NCI-H524 (cell line): ENCODE measurements at places on chromosomes 12 and 14.

DNA sequence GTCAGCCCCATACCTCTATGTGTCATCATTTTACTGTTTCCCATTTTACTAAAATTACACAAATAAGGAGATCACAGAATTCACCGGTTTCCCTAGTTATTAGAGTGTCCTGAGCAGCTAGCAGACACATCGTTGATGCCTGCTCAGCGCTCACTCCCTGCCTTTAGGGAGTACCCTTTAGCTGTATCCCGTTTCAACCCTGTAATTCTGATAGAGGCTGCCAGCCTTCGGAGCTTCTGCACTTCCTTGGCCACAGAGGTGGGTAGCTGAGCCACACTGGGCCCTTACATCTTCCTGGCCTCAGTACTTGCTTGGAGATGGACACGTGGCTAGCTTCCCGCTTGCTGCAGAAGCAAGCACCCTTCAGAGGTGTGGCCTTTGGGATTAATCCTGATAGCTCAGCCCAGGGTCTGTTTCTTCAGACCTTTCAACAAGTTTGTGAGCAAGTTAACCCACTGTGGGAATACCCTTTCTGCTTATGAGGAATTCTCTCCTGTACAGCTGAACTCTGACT lies 14.3 kb upstream of the FBXW8 start:
- DNase-seq: no peak

DNA sequence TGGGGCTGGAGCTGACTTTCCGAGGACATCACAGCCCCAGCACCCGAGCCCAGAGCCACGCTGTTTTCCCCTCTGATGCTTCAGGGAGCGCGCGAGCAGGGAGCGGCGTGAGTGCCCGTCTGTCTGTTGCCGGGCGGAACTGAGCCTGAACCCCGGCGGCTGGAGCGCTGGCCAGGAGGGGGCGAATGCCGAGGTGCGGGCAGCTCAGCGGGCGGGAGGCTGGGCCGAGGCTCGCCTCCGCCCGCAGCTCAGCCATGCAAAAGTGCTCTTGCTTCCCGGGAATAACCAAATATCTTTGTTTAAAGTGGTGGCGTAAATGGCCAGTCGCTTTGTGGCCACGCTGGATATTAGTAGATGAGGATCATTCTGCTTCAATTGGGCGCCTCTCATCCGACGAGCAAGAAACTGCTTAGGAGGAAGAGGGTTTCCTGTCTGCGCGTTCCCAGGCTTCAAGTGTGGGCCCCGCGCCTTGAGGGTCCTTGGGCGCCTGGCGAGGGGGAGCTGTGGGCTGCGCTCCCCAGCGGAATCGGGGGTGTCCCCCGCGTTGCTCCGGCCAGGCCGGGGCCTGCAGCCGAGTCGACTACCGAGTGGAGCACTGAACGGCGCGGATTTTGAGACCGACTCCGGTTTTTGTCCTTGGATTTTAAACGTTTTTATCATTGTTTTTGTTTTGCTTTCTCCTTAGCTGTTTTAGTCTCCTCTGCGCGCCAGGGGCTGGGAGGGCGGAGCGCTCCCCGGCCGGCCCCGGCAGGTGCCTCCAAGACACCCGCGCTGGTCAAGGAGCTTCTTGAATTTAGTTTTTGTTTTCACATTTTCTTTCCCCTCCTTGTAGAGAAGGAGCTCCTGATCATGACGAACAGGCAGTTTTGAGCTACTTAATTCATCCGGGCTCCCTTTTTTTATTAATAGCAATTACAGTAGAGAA lies 831 bp upstream of the NKX2-1 start:
- DNase-seq: peak; percentile 81

DNA sequence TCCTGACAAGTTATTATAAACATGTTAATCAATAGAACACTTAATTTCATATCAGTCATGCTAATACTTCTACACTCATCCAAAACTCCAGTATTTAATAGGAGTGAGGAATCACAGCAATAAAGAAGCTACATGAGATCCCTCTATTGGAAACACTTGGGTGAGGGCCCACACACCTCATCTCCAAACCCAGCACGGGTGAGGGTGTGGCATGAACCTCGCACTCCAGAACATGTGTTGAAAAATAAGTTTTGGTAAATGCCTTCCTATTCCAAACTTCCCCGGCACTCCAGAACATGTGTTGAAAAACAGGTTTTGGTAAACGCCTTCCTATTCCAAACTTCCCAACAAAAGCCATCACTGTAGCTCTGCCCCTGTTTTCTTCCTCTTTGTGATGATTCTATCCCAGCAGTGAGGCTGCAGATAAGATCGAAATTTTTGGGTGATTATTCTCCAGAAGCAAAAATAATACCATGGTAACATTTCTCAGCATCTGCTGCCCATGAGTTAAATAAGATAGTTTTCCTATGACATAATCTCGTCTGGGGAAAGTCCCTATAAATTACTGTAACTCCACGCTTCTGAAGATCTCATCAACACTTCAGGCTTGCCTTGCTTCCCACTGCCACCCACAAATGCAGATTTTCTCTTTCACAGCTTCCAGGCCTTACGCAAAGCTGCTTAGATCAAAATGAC lies 24.4 kb upstream of the PTPRB start:
- DNase-seq: no peak

DNA sequence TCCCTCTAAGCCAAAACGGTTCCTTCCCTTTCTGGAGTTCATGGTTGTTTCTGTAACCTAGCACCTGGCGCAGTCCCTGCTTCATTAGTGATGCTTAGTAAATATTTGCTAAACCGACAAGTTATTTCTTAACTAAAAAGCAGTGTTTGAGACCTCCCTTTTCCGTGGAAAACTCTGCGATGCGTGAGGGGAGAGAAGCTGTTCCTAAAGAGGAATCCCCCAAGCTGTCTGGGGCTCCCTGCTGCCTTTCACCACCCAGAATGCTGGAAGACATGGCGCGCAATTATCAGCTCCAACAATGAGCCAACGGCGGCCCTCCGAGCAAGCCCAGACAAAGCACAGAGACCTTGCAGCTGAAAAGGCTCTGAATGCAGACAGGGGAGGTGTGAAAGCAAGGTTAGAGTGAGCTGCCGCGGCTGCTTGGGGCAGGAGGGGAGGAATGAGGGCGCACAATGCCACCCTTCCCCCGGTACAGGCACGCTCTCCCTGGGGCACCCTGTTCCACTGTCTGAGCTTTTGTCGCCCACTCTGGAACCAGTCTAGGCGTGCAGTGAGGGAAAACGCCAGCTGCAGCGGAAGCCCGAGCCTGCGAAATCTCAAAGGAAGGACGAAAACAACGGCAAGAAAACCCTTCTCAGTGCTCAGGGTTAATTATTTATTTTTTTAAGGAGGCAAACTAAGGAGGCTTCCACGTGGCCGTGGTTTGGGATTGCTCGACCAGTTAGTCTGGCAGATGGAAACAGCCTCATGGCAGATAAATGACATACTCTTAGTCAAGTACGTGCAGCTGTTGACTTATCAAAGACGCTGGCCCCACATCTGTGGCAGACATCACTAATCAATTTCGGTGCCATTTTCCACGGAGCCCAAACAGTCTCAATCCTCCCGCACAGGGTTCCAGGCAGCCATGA lies 66.3 kb downstream of the RBM19 start:
- no peak for DNase-seq

- no peak for DNase-seq
These were observed 1373.7 kb downstream of the LRFN5 start for GRCh38 chr14:42980419-42980818.

DNA sequence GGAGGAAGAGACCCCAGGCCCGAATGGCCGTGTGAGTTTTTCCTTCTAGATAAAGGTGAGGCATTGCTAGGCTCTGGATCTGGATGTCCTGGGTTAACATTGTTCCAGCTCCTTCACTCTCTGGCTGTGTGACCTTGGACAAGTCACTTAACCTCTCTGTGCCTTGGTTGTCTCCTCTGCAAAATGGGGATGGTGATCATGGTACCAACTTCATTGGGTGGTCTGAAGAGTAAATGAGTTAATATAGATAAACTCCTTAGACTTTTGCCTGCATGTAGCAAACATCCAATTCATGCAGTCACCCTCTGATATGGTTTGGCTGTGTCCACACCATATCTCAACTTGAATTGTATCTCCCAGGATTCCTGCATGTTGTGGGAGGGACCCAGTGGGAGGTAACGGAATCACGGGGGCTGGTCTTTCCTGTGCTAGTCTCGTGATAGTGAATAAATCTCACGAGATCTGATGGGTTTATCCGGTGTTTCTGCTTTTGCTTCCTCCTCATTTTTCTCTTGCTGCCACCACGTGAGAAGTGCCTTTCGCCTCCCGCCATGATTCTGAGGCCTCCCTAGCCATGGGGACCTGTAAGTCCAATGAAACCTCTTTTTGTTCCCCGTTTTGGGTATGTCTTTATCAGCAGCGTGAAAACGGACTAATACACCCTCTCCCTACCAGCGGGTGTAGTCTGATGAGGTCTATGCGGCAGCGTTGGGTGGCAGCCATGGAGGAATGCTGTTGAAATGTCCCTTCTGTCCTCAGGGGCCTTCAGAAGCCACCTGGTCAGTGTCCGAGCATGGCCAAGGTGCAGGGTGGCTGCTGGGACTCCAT lies 256.1 kb downstream of the GLT1D1 start:
- no peak for DNase-seq

DNA sequence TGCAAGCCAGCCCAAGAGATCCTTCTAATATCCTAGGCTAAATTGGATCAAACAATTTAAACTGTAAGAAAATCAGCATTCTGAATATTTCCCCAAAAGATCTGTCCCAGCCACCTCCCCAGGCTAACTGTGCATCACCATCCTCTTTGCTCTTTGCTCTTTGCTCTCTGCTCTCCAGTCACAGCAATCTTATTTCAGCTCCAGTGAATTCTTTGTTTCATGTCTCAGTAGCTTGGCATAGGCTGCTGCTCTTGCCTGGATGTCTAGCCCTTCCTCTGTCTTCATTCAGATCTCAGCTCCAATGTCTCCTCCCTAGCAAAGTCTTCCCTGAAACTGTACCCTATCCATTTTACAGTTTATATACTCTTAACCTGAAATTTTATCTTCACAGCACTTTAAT lies 399.8 kb upstream of the USP15 start:
- DNase-seq: no peak

DNA sequence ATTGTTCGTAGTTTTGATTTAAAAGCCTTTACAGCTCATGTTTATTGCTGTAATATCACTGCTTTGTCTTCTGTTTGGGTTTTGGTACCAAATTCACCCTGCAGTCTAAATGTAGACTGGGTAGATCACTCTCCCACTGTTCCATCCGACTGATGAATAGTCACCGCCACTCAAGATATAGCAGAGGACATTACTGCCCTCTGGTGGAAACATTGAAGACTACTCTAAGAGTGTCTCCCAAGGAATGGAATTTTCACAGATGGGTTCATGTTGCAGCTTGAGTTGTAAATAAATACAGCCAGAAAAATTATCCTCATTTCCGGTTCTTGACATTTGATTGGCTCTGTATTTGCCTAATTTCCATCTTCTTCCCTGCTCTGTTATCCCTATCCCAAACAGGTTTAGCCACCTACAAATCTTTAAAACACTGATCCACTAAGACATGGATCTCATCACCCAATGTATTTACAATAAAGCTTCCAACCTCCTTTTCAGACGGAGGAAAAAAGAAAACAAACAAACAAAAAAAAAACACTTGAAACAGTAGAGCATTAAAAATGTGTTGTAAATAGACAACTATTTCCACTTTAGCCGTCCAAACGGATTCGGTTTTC lies 198.3 kb upstream of the CPNE8 start:
- DNase-seq: peak; percentile 71

DNA sequence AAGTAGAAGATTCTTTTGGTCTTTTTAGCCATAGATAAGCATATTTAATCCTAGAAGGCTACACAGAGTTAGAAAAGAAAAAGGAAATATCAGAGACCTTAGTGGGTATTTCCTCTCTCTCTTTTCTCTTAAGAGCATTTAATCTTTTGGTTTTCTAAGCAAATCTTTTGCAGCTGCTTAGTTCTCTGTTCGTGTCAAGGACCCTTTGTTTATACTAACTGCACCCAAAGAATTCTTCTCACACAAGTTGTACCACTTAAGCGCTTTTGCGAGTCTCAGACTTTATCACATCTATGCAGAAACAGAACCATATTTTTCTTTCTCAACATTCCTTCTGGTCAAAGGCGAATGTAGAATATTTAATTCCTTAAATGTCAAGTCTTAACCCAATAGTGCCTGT lies 17.9 kb upstream of the NID2 start:
- no peak for DNase-seq

- no peak for DNase-seq
These were observed 3.7 kb downstream of the SUSD6 start for GRCh38 chr14:69615121-69615495.

- no peak for DNase-seq
These were observed 175.0 kb downstream of the RAD51B start for GRCh38 chr14:67994531-67994930.

DNA sequence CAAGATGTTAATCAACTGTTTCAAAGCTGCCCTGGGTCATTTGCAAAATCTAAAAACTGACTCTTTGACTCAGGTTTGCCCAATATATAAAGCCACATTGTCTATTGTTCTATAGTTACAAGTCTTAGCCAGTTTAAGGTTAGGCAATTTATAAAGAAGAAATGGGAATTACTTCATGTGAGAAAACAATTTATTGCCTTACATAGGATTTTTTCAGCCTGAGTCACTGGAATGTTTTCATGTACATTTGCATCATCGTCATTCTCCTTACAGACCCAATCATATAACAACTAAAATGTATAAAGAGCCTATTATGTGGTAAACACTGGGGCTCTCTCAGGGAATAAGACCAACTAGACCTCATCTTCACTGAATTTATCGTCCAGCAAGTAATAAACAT lies 100.3 kb upstream of the PLEKHG7 start:
- DNase-seq: no peak

DNA sequence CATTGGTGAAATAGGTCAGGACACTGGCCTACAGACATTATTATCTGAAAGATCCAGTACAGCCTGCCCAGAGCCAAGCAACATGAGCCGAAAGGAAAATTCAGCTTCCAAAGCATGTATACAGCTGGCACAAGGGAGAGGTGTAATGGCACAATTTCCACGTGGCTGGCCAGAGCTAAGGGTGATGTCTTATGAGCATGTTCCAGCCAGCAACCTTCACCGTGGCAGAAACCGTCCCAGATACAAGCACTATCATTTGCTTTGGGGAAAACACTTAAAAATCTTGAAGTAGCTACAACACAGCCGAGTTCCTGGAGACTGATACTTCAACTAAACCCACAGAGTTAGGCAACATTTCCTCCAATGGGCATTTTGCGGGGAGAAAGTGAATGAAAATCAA lies 44.5 kb downstream of the CORO1C start:
- no peak for DNase-seq

DNA sequence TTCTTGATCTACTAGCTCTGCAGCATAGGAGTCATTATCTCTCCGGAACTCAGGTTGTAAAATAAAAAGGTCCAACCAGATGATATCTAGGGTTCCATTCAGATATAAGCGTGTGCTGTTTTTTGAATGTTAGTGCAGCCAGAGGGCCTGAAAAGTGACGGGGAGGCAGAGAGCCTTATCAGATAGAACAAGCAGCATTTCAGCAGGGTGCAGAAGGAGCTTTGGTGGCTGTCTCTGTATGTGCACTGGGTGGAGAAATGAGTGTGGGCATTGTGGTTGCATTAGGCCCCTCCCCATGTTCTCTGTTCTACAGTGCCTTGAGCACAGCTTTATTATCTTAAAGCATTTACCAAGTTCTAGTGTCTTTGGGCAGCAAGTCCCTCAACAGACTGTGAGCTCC lies 275.1 kb downstream of the NRXN3 start:
- no peak for DNase-seq

- DNase-seq: no peak
These were observed 47.4 kb upstream of the BCL7A start for GRCh38 chr12:121974026-121974985.
